ENCODE measurements at places on chromosomes 1 and 21. TPM values are rescaled to one million over a fixed set of nuclear protein-coding genes. Genes with fewer than 3 reads are reported as not detected.

- no peak for DNase-seq
Observed at GRCh38 chr1:37102656-37103382, 68.5 kb upstream of the GRIK3 start.

DNA sequence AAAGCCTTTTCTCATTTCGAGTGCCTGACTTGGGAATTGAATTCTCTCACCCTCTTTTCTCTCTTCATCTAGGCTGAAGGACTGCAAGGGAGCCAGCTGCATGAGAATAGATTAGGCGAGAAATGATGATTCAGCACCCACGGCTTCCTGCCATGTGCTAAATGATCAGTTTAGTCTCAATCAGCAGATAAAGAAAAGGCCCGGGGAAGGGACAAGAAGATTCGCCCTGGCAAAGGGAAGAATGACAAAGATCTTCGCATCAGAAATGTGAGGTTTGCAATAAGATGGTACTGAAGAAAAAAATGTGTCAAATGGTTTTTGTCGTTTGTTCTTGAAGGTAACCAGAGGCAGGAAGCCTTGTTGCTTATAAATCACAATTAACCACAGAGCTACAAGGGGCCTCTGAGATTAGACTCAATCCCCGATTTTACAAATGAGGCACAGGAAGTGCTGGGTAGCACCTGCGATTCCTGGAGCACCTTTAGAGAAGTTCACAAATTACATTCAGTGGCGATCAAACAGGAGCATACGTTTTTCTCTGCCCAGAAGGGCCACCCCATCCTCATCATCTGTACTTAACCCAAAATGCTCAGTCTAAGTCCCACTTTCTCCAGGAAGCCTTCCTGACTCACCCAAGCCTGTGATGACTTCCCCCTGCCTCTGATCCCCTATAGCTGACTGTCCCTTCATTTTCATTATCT is 183.4 kb downstream of the ZNF281 start:
- DNase-seq: no peak

DNA sequence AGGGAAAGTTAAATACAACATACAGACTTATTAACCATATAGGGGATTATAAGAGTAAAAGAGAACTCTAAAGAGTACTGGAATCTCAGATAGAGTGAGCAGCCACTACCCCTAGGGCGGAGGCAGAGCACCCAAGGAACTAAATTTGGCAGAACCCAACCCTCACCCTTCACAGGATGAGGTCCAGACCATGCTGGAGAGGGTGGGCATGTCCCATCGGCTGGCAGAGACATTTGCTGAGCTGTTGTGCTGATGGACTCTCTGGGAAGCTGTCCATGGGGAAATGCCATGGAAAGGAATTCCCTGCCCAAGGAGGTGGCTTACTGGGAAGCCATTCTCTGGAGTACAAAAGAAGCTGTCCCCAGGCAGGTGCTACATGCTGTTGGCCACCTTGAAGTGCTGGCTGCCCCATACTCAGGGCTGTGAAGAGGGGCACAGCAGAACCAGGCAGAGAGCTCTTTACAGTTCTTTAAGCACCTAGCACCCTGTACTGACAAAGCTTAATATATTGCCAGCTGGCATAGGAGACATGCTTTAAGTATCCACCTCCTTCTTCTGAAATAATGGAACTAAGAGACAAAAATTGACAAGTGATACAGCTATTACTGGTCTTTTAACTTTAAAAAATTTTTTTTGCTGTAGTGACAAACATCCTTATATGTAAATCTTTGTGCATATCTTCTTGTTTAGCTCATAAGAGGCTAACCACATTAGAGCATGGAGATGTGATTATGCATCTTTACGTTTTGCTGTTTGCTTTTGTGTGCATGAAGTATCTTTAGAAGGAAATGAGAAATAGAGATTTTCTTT is 29.6 kb downstream of the TSNAX start:
- DNase-seq: no peak

DNA sequence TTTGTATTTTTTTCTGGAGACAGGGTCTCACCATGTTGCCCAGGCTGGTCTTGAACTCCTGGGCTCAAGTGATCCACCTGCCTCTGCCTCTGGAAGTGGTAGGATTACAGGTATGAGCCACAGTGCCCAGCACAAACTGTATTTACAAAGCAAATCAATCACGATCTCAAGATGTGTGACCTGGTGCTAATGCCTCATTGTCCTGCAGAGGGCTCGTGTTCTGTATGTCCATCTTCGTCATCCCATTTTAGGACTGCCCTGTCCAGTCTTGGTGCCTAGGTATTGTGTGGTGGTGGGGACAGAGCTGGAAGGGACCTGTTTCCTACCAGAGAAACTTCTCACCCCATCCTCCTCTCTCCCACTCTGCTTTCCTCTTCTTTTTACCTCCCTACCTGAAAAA is 20.2 kb downstream of the PROK1 start:
- DNase-seq: no peak

DNA sequence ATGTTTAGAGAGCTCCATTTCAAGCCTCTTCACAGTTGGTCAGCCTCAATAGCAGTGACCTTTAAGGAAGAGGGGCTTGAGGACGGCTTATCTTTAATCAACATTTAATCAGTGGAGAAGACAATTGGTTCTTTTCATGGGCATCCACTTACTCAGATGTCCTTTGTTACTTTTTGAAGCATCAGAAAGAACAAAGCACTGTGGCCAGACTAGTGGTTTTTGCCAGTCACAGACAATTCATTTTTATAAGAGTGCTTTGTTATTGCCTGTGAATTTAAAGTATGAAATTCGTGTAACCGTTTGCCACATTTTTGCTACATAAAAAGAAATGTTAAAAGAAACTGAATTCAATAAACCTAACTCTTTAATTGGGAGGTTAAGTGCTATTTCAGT is 222.8 kb downstream of the TPR start:
- peak; percentile 43 for DNase-seq

GRCh38 chr1:50735443-50735842 is 224.6 kb downstream of the FAF1 start:
- peak; percentile 15 for DNase-seq

DNA sequence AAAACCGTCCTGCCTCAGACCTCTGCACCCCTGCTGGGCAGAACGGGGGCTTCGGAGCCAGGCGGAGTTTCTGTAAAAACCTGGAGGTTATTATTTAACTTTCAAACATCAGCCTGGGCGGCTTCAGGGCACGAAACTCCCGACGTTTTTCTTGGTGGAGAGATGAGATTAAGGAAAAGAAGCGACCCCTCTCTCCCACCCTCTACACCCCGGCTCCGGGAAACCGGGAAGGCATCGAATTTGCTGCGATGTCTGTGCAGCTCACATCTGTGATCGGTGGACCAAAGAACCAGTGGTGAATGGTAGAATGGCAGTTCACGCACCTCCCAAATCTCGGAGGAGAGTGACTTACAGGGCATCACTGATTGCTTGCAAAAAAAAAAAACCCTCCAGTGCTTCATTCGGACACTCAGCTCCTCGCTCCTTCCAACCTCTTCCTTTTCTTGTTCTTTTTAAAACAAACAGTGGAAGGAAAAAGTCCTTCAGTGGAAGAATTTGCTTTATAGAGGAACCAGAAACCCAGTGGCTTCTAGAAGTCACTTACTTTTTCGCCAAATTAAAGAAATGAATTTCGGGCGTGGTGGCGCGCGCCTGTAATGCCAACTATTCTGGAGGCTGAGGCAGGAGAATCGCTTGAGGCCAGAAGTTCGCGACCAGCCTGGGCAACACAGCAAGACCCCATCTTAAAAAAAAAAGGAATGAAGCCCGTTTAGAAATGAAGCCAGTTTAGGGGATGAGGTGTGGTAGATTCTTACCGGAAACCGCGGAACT is 884 bp downstream of the PHACTR4 start:
- peak; percentile 62 for DNase-seq

The B3GALNT2 gene
- total RNA-seq: 23.5 TPM
